ENCODE measurements at places on chromosomes 13 and 19.

DNA sequence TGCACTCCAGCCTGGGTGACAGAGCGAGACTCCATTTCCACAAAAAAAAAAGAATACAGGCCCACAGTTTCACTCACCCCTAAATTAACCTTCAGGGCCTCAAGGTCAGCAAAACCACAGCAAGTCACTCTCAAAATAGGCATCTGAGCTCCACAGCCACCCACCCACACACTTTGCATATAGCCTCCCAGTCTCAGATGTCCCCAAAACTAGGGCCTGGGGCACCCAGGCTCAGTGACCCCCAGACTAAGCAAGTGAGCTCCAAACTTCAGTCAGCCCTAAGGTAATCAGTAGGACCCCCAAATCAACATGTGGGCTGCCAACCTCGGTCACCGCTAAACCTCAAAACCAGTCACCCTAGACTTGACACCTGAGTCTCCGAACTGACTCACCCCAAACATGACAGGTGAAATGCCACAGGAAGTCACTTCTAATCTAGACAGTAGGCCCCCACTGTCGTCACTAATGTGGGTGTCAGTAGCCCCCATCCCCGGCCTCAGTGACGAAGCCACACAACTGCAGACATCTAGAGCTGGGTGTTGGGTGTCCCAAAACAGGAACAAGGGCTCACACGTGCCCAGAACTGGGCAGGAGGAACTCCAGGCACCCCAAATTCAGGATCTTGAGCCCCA lies 13.9 kb downstream of the RABAC1 start:
- peak; percentile 87 for DNase-seq

DNA sequence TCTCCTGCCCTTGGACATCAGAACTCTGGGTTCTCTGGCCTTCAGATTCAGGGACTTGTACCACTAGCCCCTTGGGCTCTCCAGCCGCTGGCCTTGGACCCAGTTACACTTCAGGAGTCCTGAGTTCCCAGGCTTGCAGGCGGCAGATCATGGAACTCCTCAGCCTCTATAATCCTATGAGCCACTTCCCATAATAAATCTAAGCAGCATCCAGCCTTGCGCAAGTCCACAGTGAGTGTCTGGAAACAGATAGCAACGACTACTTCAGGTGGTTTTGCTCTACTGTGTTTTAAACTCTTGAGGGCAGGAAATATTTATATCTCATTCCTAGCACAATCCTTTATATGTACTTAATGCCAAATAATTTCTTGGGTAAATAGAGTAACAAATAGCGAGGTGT lies 92.3 kb downstream of the COL4A1 start:
- DNase-seq = no peak

GRCh38 chr13:46296115-46296822 lies 84.5 kb downstream of the LRRC63 start:
- DNase-seq = no peak

DNA sequence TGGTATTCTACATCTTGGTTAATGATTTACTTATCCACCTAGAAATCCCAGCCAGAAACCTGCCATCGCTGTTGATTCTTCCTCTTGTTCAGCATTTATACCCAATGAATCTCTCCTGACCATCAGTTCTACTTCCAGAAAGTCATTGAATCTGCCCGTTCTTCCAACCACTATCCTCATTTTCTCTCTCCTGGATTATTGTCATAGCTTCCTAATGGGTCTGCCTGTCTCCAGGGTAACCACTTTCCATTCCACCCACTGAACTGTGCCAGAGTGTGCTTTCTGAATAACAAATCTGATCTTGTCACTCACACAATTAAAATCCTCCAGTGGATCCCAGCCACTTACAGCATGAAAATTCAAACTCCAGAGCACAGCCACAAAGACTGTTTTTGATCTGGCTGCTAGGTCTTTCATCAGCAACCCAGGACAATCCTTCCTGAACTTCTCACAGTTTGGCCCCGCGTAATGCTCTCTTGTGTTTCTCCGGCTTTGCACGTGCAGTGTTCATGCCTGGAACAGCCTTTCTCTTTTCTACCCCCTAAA lies 330.6 kb downstream of the SPRY2 start:
- DNase-seq = no peak

DNA sequence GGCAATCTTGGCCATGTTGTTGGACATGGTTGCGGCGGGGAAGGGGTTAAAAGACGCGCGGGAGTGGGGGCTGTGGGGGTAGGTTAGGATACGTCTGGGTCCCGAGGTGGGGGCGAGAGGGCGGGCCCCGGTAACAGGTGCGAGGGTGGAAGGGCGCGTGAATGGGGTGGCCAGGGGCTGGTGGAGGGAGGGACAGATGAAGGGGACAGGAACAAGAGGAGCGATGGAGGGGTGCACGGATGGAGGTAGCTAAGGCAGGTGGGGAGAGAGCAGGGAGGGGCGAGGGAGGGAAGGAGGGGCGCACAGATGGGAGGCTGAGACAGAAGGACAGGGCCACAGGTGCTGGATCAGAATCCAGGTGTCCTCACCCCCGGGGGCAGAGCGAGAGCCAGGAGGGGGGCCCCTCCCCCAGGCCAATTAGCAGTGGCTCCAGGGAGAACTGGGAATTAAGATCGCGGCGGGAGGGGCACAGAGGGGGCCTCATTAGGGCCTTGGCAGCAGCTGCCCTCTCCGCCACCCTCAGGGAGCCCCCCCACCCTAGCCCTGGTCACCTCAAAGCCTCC lies 1.3 kb downstream of the GNG8 start:
- DNase-seq = no peak

- no peak for DNase-seq
These were observed 33.2 kb downstream of the RNASEH2B start for GRCh38 chr13:50942630-50943311.

GRCh38 chr19:45471111-45471930 lies 3.5 kb downstream of the FOSB start:
- DNase-seq = no peak

DNA sequence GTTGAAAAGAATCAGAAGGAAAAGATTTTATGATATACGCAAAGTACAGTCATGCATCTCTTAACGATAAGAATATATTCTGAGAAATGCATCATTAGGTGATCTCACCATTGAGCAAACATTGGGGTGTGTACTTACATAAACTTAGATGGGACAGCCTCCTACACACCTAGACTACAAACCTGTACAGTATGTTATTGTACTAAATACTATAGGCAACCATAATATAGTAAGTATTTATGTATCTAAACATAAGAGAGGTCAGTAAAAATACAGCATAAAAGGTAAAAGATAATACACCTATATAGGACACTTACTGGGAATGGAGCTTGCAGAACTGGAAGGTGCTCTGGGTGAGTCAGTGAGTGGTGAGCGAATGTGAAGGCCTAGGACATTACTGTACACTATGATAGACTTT lies 254.6 kb downstream of the SPRY2 start:
- DNase-seq = no peak

DNA sequence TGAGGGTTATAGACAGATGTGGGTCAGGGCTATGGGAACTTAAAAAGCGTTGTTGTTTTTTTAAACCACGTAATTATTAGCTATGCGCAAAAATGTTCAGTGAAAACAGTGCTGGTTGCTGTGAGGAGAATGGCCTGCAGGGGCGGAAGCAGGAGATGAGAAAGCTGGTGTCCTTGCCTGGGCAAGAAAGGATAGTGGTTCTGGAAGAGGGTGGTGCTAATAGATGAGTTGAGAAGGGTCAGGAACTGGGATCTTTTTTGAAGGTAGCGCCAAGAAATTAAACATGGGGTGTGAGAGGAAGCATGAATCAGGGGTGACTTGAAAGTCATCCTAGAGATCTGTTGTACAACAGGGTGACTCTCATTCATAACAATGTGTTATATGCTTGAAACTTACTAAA lies 4.8 kb upstream of the SMG9 start:
- DNase-seq = no peak

DNA sequence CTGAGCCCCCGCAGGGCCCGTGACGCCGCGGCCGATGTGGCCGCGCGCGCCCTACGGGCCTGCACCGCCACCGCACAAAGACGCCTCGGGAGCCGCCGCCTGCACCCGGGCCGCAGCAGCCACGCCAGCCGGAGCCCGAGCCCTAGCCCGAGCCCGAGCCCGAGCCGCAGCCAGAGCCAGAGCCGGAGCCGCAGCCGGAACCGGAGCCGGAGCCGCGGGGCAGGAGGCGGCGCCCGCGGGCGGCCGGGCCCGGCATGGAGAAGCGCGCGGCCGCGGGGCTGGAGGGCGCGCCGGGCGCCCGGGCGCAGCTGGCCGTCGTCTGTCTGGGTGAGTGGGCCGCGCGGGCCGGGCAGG lies 379 bp downstream of the LRP3 start:
- no peak for DNase-seq

DNA sequence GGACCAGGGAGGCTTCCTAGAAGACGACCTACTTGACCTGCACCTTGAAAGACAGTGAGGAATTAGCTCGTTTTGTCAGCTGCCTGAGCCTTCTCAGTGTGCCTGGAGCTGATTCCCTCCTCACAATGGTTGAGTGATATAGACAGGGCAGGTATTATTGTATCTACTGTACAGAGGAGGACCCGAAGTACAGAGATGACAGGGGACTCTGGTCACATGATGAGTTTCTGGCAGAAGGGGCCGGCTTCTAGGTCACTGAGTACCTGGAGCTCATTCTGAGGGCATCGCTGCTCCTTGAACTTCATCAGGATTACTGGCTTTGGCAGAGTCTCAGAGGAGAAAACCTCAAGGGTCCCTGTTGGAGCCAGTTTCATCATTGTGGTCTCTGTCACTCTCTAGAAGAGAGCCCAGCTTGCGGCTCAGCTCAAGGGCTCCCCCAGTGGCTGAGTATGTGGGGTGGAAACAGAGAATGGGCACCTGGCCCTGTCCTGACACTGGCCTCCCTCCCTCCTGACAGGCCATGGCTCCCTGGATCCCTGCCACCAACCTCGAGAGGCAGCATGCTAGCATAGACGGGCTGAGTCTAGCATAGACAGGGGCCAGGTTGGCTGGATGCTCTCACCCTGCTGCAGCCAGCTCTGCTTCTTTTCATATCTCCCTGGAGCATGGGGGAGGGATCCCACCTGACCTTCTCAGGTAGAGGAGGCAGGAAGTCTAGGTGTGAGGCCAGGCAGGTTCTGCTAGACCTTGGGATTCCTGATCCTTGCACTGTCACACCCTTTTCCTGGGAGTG lies 38.7 kb downstream of the NFIX start:
- DNase-seq = peak; percentile 44

DNA sequence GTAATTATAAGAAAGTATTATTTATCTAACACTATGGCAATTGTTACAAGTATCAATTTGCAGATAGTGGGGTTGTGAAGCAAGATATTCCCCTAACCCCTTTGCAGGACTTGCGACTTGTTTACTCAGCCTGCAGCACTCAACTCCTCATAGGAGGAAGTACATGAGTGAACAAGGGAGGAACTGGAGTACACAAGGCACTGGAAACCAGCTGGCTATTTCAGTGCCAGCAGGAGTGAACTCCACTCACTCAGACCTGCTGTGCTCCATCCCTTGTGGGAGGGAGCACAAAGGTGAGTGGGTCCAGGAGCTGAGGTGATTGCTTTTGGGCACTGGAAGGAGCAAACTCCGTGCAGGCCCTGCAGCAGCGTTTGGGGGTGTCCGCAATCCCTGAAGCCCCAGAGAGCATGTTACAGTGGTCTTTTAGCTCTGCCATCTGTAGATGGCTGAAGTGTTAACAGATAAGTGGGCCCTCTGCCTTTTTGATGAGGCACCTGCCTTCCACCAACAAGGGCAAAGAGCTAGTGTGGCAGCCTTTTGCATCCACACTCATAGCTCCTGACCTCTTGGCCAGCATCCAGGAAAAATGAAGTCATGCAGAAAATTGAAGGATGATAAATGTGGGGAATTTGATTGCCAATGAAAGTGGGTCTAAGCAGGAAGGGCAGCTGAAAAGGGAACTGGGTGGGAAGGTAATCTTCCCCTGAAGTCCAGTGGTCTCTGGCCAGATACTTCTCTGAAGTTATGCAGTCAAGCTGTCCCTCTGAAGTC lies 802.2 kb upstream of the MIR17HG start:
- no peak for DNase-seq

GRCh38 chr19:1941146-1942077 lies at the start of gene CSNK1G2:
TSS of gene CSNK1G2 (plus strand) at chr19:1941172. CDS start at chr19:1969773, 28,601 bp downstream.
- no peak for DNase-seq

GRCh38 chr19:10404888-10405820 lies 1.8 kb upstream of the CDC37 start:
- peak; percentile 46 for DNase-seq

- DNase-seq = no peak
These were observed 68.1 kb downstream of the ARHGEF7 start for GRCh38 chr13:111183087-111183645.

DNA sequence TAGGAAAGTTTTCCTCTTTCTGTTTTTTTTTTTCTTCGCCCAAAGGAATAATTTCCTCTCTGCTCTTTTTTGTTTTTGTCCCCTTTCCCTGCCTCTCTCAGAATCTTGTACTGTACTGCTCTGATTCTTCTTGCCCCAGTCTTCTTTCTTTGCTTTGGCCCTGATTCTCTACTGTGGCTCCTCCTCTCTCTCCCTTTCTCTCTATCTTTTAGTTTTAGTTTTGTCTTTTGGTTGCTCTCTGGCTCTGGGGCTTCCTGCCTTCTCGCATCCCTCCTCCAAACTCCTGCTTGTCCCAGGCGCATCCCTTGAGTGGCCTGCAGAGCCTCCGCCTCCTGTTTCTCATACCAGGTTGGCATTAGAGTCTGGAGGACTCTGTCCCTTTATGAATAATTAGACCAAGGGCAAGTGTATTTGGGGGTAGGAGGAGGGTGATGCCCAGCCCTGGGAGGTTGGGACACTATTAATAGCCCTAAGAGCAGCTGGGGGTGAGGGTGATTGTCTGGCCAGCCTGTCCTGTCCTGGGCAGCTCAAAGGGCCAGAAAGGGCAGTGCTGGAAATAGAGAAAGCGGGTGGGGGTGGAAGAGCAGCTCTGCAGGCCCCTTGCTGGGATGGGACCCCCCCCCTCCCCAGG lies 39.1 kb downstream of the LYL1 start:
- DNase-seq = no peak

GRCh38 chr13:106246242-106246641 lies 289.2 kb downstream of the EFNB2 start:
- DNase-seq = no peak

DNA sequence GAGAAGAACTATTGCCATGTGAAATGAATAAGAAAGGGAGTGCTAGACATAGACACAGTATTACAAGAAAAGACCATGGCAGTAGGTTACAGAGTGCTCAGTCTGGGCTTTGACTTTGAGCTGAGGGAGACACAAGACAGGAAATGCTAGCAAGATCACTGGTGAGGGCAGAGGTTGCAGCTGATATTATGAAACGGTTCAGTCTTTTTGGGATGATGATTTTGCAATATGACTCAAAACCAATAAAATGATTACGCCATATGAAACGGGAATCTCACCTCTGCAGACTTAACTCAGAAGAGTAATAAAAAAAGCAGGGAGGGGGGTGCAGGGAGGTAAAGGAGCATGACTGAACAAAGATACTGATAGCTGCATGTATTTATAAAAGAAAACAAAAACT lies 123.1 kb downstream of the RBM26 start:
- DNase-seq = no peak

- DNase-seq = peak; percentile 49
These were observed 4.8 kb upstream of the TM9SF2 start for GRCh38 chr13:99496184-99497142.

DNA sequence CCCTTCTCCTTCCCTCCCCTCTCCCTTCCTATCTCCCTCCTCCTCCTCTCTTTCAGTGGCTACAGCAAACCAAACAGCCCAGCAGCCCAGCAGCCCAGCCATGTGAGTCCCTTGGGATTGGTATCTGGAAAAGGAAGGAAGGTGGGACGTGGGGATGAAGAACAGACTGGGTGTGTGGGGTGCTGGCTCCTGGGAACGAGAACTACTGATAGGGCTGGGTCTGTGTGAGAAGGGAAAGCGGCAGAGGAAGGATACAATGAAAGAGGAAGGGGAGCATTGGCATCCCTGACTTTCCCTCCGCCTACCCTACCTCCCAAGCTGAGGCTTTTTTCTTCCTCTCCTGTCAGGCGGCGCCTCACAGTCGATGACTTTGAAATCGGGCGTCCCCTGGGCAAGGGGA lies 863 bp downstream of the AURKC start:
- DNase-seq = no peak

- DNase-seq = peak; percentile 72
These were observed at the start of gene ADAMTSL5 for GRCh38 chr19:1512671-1513498. TSS of gene ADAMTSL5 (minus strand) at chr19:1513019. CDS start at chr19:1510943, 2,076 bp downstream.

All from activated naive CD4-positive, alpha-beta T cell treated with anti-CD3 and anti-CD28 coated beads, Interleukin-2, amount 50 U/mL, for 16 hours (primary cell).